ENCODE measurements at places on chromosomes 16 and 17.

- peak; percentile 75 for DNase-seq
Observed at GRCh38 chr16:56109205-56109604, 82.1 kb upstream of the GNAO1 start.

GRCh38 chr17:50370052-50370451 lies 2.9 kb downstream of the MRPL27 start:
- DNase-seq, result no peak

DNA sequence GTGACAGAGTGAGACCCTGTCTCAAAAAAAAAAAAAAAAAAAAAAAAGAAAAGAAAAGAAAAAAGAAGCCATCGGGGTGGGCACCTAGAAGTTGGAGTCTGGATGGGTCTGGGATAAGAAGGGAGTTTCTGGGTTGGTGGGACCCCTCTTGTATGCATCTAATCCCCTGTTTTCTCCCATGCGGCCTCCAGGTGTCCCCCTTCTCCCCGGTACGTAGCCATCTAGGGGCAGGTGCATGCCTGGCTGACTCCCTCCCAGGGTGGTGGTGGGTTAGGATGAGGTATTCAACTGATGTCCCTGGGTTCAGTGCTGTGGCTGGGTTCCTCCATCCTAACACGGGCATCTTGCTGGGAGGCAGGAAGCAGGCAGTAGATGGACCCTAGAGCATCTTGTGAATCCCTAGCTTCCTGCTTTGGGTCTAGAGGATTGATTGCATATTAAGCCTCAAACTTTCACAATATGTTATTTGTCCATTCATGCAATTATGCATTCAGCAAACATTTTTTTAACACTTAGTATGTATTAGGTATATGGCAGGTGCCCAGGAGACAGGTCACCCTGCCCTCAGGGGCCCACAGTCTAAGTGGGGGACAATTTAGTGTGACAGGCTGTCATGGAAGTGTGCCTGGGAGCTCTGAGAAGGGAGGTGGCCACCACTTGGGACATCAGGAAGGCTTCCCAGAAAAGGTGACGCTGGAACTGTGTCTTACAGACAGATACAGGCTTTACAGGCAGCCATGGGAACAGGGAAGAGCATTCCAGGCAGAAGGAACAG lies 13.1 kb downstream of the FMNL1 start:
- DNase-seq, result no peak

GRCh38 chr16:4631444-4631843 lies 6.8 kb downstream of the MGRN1 start:
- no peak for DNase-seq

DNA sequence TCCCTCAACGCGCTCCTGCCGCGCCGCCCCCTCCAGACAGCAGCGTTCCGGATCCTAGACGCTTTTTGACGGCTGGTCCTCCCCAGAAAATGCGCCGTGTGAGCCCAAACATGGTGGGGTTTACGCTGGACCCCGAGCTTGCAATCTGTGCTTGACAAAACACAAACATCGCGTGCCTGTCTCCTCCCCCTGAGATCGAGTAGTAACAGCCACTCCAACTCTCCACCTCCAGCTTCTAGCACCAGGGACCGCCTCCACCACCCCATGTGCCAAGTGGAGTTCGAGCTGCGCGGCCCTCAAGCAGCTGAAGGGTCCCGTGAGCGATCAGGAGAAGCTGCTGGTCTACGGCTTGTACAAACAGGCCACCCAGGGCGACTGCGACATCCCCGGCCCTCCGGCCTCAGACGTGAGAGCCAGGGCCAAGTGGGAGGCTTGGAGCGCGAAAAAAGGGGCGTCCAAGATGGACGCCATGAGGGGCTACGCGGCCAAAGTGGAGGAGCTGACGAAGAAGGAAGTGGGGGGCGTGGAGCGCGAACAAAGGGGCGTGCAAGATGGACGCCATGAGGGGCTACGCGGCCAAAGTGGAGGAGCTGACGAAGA lies 656 bp upstream of the GEMIN4 start:
- DNase-seq, result no peak

GRCh38 chr17:68884888-68885287 lies 70.3 kb downstream of the ABCA8 start:
- DNase-seq, result no peak

Data from pons (tissue), 1 donor.